Activated B cell treated with CpG ODN at 0.5 μM for 24 hours (primary cell): ENCODE measurements at places on chromosomes 1 and 21. TPM values are rescaled to one million over a fixed set of nuclear protein-coding genes. Genes with fewer than 3 reads are reported as not detected.

The NTRK1 gene
- 0.11 TPM in 1 of 2 replicates, not detected in the other for total RNA-seq

DNA sequence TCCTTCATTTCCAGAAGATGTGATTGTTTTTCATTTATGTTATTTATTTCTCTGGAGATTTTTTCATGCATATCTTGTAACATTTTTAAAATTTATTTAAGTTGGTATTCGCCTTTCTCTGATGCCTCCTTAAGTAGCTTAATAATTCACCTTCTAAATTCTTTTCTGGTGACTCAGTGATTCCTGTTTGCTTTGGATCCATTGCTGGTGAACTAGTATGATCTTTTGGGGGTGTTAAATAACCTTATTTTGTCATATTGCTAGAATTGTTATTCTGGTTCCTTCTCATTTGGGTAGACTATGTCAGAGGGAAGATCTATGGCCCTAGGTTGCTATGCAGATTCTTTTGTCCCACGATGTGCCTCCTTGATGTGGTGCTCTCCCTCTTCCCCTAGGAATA lies 1347.2 kb upstream of the B3GALT2 start:
- DNase-seq, result no peak

GRCh38 chr1:5727871-5728643 lies 264.2 kb downstream of the NPHP4 start:
- no peak for DNase-seq

GRCh38 chr1:71304125-71304524 lies 223.3 kb upstream of the ZRANB2 start:
- no peak for DNase-seq

DNA sequence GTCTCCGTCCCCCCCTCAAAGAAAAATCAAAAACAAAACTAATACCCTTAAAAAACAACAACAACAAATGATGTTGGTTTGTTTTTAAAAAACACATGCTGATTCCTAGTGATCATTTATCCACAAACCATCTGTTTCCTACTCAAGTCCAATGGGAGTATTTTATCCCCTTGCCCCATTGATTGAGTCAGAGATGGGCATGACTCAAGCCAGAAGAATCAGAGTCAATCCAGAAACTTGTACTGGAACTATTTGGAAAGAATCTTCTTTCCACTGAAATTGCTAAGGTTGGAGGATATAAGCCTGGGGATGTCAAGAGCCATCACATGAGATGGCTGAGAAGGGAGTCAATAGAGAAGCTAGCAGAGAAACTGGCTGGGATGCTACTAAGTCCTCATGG lies 176.4 kb downstream of the MIS18A start:
- no peak for DNase-seq

DNA sequence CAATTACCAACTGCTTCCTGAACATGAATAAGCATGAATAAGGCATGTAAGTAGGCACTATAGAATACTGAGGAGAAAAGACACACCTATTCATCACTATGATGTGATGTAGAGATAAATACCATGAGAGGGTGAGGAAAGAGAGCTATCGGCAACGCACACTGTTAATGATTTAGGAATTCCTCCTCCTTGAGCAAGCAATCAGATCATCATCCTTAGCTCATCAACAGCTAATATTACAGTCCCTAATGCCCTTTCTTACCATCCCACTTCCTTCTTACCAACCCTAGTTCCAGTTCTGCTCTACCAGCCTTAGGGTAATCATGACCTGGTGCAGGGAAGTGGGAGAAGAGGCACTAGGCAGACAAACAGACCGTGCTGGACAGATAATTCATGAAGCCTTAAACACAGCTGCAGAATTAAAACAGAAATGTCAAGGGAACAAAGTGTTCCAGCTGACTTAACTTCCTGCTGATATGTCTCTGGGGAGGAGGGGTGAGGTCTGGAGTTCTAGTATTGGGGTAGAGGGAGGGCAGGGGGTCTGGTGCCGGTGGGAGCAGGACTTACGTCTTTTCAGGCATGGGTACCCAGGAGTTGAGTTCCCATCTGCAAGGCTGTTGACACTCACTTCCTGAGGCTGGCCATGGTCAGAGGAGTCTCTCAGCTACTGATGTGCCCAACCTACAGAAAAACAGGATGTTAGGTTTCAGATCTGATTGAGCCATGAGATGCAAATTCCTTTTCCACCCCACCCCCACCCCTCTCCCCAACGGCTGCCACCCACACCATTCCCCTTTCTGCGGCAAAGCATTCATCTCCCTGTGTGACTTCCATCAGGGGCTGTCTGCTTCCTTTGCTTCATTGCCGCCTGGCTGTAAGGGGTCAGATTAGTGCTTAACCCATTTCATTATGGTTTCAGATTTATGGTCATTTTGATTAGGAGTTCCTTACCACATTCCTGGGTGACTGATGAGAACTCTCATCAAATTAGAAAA lies 12.6 kb upstream of the RCSD1 start:
- DNase-seq, result peak; percentile 62

The UMODL1 gene
- total RNA-seq, result 0.04 TPM in 1 of 2 replicates, not detected in the other

DNA sequence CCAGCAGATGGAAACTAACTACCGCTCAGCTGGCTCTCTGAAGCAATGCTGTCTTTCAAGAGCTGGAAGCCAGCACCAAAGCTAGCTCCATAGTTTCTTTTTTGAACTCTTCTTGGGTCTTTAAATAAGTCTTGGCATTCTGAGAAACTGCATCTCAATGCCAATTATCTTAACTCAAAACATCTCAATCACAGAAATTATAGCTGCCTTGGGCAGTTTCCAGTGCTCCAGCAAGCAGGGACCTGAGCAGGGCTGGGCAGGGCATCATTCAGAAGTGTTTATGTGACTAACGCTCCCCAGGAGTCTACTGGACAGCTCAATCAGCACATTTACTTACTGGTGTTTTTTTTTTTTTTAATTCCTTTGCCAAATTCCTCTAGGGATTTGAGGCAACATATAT lies 18.3 kb upstream of the PADI4 start:
- DNase-seq, result no peak

- no peak for DNase-seq
These were observed 30.3 kb downstream of the DENND1B start for GRCh38 chr1:197744979-197745378.

GRCh38 chr1:206672844-206673758 lies 11.6 kb upstream of the MAPKAPK2 start:
- DNase-seq, result no peak

The CFHR1 gene
- not detected in 2 replicates for total RNA-seq

GRCh38 chr1:10236405-10237156 lies 26.2 kb downstream of the KIF1B start:
- DNase-seq, result no peak

GRCh38 chr1:155078469-155079209 lies at the start of gene EFNA3:
Gene EFNA3 (plus strand): TSS chr1:155078837. CDS start chr1:155078942, 105 bp downstream.
- DNase-seq, result peak; percentile 74

The PM20D1 gene
- total RNA-seq, result 1.2 and 2.1 TPM in 2 replicates

GRCh38 chr1:40630488-40631223 lies 34.8 kb downstream of the RIMS3 start:
- no peak for DNase-seq

- no peak for DNase-seq
These were observed 663 bp downstream of the ACOT7 start for GRCh38 chr1:6392809-6393399.

DNA sequence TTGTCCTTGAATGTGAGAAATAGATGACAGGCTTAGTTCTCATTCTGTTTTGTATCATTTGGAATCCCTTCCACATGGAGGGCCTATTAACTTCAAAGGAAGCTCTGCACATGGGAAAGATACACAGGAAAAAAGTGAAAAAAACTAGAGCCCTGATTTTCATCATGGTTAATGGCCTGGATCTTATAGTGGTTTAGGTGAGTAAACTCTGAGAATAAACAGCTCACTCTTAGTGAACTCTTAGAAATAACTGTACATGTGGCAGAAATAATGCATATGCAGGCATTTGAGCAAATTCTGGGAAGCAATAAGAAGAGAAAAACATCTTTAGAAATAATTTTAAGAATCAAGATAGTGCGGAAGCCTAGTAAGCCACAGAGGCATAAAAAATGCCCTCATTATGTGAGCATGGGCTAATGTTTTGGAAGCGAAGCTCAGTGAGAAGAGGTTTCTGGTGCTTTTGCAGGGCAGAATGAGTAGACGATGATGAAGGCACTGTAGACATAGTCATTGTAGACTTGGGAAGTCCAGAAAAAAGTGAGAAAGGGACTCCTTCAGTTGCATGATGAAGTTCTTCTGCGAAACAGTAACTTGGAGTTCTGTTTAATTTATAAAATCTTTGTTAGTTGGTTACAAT lies 279.9 kb downstream of the DNM3 start:
- DNase-seq, result no peak

The MMP23B gene
- 0.32 and 0.35 TPM in 2 replicates for total RNA-seq

- DNase-seq, result no peak
These were observed 30.5 kb downstream of the SLC30A1 start for GRCh38 chr1:211548321-211549091.

The FAM72D gene
- total RNA-seq, result 0.17 and 0.20 TPM in 2 replicates

GRCh38 chr1:112589766-112590165 lies 29.2 kb downstream of the ST7L start:
- no peak for DNase-seq

DNA sequence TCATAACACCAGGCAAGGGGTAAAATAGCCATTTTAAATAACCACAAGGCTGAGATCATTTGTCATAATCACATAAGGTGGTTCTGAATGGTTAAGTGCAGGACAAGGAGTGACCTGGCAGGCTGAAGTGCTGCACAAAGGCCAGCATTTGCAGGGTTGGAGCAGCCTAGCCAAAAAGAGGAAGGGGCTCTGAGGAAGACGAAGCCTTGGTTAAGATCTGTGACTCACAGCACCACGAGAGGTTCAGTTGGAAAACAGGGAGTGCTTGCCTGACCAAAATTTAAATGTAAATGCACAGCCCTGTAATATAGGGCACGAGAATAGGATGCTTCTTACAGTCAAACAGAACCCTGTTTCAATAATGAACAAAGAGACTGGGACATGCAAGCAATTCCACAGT lies 12.1 kb downstream of the ATP5PF start:
- DNase-seq, result no peak

DNA sequence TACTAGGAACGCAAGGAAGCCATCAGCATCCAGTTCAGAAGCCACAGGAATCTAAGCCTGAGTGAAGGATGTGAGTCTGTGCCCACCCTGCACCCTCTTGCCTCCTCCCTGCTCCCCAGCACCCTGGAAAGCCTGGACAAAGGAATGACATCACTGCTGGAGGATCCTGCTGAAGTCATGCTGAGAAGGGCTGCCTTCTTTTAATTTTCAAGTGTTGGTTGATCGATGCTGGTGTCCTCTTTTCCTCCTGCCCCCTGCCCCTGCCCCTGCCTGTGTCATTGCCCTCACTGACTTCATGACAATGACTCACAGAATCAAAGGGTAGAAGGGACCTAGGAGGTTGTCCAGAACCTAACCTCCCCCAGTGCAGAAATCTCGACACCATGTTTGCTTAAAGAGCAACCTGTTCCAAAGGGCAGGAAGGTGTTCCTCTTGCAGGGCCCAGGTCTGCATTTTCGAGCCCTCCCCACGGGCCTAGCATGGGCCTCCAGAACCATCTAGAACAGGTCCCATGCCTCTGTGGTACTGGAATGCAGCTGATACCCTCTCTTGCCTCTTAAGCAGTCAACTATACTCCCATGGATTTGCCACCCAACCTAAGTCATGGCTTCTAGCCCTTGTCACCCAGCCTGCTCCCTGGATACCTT lies 9.6 kb downstream of the DHRS3 start:
- DNase-seq, result no peak

The HCRTR1 gene
- not detected in 2 replicates for total RNA-seq

The GBP5 gene
- total RNA-seq, result 19.9 and 22.8 TPM in 2 replicates

DNA sequence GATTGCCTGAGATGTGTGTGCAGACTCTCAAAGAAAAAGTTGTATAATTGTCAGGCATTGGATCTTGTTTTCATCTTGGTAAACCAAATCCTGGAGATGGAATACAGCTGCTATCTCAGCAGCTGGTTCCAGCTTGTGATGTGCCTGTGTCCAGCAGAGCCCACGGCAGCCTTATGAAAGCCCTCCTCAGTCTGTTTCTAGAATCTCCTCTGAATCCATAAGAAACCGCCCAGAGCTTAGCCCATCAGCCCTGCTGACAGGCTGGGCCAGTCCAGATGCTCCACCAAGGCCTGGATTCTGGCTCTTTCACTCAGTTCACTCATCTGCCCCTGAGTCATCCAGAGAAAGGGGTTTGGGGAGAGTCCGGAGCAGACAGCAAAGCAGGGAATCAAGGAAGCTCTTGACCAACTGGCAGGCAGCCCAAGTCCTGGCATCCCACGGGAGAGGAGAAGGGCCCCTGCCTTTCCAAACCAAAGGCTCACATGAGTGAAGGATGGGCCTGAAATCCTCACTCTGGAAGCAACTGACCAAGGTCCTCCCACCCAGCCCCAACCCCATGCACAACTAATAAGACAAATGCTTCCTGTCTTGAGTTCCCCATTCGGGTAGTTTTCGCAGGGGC lies 45.7 kb downstream of the NAV1 start:
- DNase-seq, result no peak

The GJA5 gene
- not detected in 2 replicates for total RNA-seq

- no peak for DNase-seq
These were observed 20.2 kb upstream of the MTR start for GRCh38 chr1:236774926-236775325.
